ENCODE measurements at places on chromosomes 3 and 15. TPM values are rescaled to one million over a fixed set of nuclear protein-coding genes. Genes with fewer than 3 reads are reported as not detected.

SLC12A8 gene
- total RNA-seq = not detected

GAP43 gene
- 1.1 TPM for total RNA-seq

NANOGP8 gene
- not detected for total RNA-seq

GRCh38 chr3:25038271-25038670, 389.8 kb upstream of the RARB start:
- ATAC-seq = no peak

DNA sequence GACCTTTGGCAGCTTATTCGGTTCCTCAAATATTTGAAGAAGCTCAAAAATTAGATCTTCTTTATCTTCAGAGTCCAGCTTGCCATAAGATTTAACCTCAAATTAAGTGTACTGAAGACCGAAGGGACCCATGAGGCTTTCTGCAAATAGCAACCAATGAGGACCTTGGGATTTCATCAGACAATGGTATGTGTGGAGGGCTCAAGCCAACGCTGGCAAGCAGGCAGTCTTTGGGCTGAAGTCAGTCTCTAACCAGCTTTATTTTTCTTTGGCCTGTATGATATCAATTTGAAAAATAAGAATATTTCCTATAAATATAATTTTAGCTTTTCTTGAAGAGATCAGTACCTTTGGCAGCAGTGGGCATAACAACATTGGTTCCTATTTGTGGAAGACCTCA, 692.7 kb downstream of the MCTP2 start:
- ATAC-seq = no peak

DNA sequence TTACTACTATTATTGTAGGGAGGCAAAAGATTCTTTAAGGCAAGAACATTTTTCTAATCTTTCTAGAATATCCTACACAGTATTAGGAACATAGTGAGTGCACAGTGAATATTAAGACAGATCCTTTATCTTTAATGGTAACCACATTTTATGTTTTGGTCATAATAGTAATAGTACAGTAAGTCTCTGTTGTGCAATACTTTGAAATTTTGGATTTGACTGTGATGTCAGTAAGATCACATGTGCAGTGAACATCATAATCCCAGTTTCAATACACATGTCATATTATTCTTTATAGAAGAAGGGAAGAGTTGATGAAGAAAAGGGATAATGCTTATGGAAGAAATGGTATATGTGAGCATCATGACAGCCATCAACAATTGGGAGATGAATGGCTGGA, 10.7 kb downstream of the STT3B start:
- no peak for ATAC-seq

DNA sequence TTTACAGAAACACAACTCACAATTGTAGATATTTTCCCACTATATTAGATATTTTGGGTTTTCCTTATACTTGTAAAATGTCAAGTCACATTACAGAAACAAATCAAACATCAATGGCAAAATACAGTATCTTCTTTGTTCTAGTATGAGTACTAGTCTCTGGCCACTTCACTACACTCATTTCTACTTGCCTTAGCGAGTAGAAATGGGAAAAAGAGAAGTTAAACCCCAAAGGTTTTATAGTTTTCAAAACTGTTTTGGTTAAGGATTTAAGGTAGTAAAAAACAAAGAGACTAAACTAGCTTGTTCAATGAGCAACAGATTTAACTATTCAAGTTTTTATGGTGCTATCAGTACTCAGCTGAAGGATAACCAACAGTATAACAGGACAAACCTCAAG, 81.7 kb downstream of the BTD start:
- ATAC-seq = no peak

DNA sequence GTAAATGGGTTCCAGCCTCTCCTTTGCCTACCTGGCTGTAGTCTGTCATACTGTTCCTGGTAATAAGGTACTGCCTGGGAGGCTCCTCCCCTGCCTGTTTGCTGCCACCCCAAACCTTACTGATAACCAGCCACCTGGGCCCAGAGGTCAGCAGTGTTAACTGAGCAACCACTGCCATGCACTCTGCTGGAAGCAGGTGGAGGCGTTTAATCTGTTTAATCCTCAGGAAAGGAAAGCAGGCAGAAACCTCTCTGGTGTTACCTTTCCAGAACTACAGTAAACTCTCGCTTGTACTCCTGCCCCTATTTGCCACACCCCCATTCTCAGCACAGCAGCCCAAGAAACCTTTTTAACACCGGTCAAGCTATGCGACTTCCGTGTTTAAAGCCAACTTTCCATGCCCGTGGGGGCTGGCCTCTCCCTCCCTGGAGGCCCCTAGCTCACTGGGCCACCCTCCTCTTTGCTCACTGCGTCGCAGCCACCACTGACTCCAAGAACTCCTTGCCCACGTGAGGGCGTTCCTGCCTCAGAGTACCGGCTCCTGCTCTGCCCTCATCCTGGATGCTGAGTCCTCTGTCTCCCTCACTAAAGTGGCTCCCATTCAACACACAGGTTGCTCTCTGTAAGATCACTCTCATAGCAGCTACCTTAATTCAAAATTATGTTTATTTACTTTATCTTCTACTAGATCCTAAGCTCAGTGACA, 8.3 kb downstream of the BDH1 start:
- no peak for ATAC-seq

GRCh38 chr3:139505829-139506386, 29.6 kb upstream of the RBP2 start:
- ATAC-seq = no peak

- ATAC-seq = no peak
Measured at GRCh38 chr15:41567261-41567660, 8.2 kb downstream of the TYRO3 start.

GRCh38 chr3:112117415-112117814, 15.6 kb downstream of the GCSAM start:
- ATAC-seq = no peak

GRCh38 chr3:50230794-50231125, 5.2 kb upstream of the GNAI2 start:
- no peak for ATAC-seq

All from gastroesophageal sphincter (tissue), 4 donors.